ENCODE measurements at places on chromosomes 6 and 20. TPM values are rescaled to one million over a fixed set of nuclear protein-coding genes. Genes with fewer than 3 reads are reported as not detected.
A peak's percentile ranks its signal among the peaks of the same experiment; 100 is the strongest.

Gene SLC22A2
- total RNA-seq: 1.4 TPM

Gene CCDC170
- total RNA-seq: 0.69 TPM

Gene SRSF12
- 2.2 TPM for total RNA-seq

Gene FAM83C
- total RNA-seq: not detected

Gene RPP21
- total RNA-seq: 42.6 TPM

Gene LY6G6C
- total RNA-seq: not detected

Gene HLA-DRA
- 375 TPM for total RNA-seq

- DNase-seq: no peak
Measured at GRCh38 chr6:155519176-155519738, 63.6 kb upstream of the NOX3 start.

DNA sequence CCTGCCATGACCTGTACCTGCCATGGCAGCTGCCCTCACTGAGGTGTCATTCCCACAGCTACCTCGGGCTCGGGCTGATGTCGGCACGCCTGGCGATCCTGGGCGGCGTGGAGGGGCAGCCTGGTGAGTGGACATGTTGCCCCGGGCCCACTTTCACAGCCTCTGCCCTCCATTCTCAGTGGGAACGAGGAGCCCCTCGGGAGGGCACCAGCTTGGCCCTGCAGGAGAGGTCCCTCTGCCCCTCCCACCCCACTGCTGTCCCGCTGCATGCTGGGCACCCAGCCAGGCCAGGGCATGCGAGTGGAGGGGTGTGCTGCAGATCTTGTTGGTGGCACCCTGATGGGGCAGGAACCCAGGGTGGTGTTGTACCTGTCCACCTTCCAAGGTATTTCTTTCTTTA lies 23.0 kb downstream of the ENTPD6 start:
- no peak for DNase-seq

- DNase-seq: no peak
Measured at GRCh38 chr20:37523012-37523391, 2.0 kb downstream of the NNAT start.

DNA sequence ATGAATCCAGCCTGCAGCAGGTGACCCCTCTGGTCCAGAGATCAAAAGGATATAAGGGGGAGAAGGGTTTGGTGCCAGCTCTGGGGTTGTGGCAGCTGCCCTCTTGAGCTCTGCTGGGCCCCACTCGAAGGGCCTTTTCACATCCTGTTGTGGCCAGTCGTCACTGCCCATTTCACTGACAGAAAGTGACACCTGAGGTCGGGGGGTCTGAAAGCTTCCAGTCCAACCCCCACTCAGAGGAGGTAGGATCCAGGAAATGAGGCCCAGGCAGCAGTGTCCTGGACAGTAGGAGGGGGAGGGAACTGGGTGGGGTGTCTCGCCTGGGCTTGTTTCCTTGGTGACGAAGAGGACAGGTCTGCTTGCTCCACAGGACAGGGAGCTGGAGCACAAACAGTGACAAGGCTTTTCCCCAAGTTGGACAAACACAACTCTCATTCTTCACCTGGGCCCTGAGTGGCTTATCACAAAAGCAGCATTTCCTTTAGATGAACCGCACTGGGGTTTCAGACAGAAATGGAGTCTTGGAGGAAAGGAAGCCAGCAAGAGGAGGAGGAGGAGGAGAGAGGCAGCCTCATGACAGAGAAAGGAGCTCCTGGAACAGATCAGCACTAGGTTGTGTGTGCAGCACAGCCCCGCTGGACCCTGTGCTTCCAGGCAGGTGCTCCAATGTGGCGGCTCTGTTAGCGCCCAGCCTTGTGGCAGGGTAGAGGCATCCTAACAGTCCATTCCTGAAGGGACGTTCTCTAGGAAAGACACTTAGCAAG lies 11.0 kb downstream of the FRS3 start:
- no peak for DNase-seq

GRCh38 chr6:2841264-2842138 lies at the start of gene SERPINB1:
TSS of gene SERPINB1 (minus strand) at chr6:2841863. CDS start at chr6:2840586, 1,277 bp downstream.
- DNase-seq: peak; percentile 89

GRCh38 chr6:161815965-161816364 lies 542.1 kb upstream of the AGPAT4 start:
- no peak for DNase-seq

GRCh38 chr20:37939701-37940560 lies 37.0 kb downstream of the VSTM2L start:
- no peak for DNase-seq

All from mucosa of gallbladder (tissue), 1 donor.